ENCODE measurements at places on chromosomes 1 and 21.

DNA sequence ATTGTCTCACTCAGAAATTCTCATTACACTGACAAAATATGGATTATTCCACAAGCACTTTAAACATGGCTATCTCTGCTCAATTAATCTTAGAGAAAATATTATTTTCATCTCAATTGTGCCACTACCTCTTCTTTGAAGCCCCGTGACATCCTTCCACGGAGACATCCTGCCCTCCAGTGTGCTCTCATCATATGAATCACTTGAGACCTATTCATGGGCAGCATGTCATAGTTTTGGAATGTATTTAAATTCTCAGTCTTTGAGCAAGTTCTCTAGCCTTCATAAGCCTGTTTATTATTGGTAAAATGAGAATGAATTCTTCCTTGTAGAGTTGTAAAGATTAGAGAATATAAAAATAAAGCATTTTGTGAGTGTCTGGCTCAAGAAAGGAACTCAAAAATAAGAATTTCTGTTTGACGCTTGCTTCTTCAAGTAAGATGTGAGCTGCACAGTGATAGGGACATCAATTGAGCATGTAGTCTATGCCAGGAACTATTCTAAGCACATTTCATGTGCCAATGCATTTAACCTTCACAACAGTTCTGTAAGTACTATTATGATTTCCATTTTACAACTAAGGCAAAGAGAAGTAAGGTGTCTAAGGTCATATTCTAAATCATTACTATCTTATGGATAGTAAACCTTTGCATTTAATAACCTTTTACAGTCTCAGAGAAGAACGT is 557.4 kb upstream of the ZRANB2 start:
- DNase-seq: no peak

DNA sequence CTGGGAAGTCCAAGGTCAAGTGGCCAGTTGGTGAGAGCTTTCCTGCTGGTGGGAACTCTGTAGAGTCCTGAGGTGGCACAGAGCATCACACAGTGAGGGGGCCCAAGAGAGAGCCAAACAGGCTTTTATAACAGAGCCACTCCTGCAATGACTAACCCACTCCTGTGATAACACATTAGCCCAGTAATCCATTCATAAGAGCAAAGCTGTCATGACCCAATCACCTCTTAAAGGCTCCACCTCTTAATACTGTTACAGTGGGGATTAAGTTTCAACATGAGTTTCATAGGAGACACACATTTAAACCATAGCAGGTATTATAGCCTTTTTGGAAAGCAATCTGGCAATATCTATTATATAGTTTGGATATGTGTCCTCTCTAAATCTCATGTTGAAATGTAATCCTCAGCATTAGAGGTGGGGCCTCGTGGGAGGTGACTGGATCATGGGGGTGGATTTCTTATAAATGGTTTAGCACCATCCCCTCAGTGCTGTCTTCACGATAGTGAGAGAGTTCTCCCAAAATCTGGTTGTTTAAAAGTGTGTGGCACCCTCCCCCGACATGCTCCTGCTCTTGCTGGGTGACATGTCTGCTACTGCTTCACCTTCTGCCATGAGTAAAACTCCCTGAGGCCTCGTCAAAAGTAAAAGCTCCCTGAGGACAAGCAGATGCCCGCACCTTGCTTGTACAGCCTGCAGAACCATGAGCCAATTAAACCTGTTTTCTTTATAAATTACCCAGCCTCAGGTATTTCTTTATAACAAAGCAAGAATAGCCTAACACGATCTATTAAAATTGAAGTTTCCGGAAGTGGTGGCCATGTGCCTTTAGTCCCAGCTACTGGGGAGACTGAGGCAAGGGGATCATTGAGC is 64.5 kb downstream of the CD58 start:
- DNase-seq: no peak

DNA sequence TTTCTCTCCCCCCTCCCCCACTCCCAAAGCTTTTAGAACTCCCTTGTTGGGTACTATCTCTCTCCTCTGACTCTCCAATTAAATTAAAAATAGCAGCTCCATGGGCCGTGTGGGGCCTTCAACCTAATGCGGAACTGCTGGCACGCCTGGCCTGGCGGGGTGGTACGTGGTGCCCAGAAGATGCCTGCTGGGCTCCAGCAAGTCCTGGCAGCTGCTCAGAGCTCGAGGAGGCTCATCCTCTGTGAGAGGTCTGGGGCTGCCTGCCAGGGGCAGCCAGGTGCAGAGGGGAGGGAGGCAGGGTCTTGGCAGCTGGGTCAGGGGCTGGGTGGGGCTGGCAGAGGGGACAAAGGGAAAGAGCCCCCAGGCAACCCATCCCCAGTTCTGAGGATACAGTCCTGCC is 74.4 kb downstream of the ACTL8 start:
- no peak for DNase-seq

- no peak for DNase-seq
These were observed 575.1 kb upstream of the BEND5 start for GRCh38 chr1:49351768-49352167.

GRCh38 chr1:245715970-245716369 is 561.2 kb downstream of the KIF26B start:
- DNase-seq: no peak

DNA sequence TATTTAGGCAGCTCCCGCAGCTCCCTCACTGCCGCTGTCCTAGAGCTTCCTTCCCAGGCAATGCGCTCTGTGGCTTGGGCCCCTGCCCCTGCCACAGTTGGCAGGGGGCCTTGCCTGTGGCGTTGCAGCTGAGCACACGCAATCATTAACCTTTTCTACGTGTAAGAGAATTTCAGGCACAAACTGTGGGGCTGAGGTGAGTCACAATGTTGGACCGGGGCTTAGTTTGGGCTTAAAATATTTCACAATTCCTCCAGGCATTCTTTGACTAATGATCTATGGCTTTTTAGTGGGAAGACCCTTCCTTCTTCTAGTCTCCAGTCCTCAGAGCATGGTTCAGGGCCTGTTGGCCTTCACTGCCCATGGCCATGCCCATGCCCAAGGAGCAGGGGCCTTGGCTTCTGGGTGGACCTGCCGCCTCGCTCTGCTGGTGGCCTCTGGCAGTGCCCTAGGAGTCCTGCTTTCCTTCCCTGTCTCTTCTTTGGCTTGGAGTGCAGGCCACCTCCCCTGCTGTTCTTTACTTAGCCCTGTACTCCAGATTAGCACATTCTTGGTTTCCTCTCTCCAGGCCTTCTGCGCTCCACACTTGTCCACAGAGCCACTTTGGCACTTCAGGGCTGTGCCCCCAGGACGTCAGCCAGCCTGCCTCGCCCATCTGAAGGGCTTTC is 39.2 kb downstream of the MAPKAPK2 start:
- no peak for DNase-seq

- no peak for DNase-seq
These were observed 106.8 kb upstream of the ATP1A1 start for GRCh38 chr1:116265931-116266863.

DNA sequence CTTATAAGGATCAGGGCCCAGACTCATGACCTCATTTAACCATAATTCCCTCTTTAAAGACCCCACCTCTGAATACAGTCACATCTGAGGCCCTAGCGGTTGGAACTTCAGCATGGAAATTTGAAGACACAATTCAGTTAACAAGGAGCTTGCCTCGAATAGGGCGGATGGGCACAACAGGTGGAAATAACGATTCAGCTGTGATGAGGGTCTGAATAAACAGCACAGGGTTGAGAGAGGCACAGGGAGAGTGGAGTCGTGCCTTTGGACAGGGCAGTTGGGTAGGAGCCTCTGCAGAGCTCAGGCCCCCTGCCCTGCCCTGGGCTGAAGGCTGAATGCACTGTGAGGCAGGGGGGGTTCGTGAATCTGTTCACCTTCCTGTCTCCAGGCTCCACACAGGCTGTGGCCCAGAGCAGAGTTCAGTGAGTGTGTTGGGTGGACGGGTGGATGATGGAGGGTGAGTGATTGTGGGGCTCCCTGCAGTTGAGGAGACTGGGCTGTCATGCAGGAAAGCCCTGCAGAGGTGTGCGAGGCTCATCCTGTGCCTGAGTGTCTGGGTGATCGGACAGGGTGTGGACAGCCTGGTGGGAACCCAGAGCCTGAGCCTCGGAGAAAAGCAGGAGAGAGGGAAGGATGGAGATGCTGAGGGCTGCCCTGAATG is 243.1 kb downstream of the FOXD2 start:
- DNase-seq: no peak

DNA sequence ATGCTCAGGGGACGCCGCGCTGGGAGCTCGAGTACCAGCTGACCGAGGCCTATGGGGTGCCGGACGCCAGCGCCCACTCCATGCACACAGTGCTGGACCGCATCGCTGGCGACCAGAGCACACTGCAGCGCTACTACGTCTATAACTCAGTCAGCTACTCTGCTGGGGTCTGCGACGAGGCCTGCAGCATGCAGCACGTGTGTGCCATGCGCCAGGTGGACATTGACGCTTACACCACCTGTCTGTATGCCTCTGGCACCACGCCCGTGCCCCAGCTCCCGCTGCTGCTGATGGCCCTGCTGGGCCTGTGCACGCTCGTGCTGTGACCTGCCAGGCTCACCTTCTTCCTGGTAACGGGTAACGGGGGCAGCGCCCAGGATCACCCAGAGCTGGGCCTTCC is 1.3 kb upstream of the XKR8 start:
- DNase-seq: no peak

DNA sequence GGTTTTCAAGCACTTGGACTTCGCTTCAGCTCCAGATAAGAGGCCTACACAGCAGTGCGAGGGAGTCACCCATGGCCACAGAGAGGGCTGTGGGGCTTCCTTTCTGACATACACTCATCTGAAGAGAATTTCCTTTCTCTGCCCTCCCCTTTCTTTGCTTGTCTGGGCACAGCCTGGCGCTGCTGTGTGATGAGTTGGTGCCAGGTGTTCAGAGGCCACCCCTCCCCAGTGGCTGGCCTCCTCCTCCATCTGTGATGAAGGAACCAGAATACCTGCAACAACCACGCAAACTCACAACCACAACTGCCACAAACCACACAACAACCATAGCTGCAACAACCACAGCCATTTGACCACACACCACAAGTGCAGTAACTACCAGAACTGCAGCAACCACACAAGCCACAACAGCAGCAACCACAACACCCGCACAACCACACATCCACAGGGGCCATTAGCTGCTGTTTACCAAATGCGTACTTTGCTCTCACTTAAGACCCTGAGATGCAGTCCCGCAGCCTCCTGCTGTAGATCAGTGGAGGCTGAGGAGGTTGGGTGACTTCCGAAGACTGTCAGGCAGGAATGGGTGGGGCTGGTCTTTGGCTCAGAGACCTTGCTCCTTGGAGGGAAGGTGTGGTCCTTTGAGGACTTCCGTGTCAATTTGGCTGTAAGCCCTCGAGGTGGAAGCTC is 71.1 kb downstream of the IER5 start:
- no peak for DNase-seq

DNA sequence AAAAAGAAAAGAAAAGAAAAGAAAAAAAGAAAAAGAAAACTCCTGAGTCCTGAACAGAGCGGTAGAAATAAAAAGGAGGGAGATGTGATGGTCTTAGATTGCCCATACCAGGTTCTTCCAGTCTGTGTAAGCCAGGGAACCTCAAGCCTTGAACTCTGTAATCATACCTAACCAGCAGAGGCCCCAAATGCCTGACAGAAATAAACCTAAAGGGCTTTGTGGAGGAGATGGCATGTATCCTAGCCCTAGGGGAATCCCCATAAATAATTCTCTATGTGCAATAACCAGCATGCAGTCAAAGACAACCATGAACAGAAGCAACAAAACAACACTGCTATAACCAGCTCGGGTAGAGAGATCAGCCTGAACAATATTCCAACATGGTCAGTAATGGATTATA is 40.4 kb downstream of the USP48 start:
- no peak for DNase-seq

- no peak for DNase-seq
These were observed 64.5 kb upstream of the CHRM3 start for GRCh38 chr1:239321877-239322276.

- no peak for DNase-seq
These were observed 18.8 kb downstream of the USP25 start for GRCh38 chr21:15748586-15748985.

GRCh38 chr1:41662061-41662764 is 177.7 kb upstream of the EDN2 start:
- DNase-seq: peak; percentile 27

DNA sequence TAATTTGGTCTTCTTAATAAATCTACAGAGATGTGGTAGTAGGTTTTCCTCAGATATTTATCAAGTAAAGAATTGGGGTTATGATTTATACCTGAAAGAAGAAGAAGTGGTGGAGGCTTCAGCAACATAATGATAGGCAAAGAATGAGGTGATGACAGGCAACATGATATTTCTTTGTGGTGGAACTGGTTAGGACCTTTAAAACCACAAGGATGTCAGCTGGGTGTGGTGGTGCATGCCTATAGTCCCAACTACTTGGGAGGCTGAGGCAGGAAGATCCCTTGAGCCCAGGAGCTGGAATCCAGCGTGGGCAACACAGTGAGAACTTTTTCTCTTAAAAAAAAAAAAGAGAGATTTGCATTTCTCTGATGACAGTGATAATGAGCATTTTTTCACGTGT is 34.1 kb upstream of the COL11A1 start:
- DNase-seq: no peak

GRCh38 chr1:222045236-222045635 is 303.3 kb upstream of the DUSP10 start:
- DNase-seq: no peak

DNA sequence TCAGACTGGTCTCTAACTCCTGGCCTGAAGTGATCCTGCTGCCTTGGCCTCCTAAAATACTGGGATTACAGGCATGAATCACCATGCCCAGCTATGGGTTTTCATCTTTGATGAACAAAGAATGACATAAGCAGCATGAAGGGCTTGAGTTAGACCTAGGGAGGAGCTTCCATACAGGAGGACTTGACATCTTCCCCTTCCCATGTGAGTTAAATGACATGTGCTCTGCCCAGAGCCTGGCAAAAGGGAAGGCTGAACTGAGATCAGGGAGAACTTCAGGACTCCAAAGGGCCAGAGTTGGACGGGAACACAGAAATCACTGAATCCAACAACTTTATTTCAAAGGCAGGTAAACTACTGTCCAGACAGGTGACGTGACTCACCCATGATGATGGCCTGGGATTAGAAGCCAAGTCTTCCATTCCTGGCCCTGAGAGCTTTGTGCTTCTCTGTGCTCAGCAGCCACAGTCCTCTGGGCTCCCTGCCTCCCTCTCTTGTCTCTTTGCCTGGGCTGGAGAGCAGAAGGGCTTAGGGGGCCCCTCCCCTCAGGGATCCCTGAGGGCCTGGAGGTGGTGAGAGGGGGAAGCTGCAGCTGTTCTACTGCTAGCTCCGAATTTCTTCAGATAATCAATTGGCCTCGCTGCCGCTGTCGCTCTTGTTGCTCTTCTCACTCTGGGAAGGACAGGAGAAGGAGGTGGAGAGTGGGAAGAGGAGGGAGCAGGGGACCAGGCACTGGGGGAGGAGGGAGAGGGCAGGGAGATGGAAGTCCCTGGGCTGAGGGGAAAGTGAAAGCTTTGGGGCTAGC is 7.6 kb downstream of the NHLH1 start:
- no peak for DNase-seq

- peak; percentile 9 for DNase-seq
These were observed at the start of gene GPX7 for GRCh38 chr1:52601991-52602855. GPX7 (plus strand) TSS chr1:52602371; CDS start chr1:52602410, 39 bp downstream.

GRCh38 chr1:37930246-37931101 is 16.4 kb downstream of the INPP5B start:
- DNase-seq: no peak
